ENCODE measurements at places on chromosomes 16 and 17.

DNA sequence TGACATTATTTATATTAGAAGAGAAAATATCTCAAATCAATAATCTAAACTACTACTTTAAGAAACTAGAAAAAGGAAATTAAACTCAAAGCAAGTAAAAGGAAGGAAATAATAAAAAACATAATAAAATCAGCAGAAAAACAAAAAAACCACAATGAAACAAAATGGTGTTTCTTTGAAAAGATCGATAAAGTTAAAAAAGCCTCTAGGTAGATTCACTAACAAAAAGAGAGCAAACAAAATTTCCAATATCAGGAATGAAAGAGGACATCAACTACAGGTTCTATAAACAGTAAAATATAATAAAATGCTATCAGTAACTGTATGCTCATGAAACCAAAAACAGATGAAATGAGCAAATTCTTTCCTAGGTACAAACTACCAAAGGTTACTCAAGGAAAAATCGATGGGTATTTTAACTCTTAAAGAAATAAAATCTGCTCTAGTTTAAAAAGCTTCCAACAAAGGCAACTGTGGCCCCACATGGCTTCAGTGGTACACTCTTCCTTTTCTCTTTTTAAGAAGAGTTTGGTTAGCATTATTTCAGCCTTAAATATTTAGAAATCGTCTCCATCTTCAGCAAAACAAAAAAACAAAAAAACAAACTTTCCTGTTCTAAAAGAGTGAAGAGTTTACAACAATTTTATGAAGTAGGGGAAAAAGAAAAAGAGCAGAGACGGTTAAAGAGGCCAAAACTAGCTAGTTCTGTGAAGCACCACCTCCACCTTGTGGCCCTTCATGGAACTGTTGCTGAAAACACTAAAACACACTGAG, 102.2 kb downstream of the TRIM37 start:
- no peak for DNase-seq

DNA sequence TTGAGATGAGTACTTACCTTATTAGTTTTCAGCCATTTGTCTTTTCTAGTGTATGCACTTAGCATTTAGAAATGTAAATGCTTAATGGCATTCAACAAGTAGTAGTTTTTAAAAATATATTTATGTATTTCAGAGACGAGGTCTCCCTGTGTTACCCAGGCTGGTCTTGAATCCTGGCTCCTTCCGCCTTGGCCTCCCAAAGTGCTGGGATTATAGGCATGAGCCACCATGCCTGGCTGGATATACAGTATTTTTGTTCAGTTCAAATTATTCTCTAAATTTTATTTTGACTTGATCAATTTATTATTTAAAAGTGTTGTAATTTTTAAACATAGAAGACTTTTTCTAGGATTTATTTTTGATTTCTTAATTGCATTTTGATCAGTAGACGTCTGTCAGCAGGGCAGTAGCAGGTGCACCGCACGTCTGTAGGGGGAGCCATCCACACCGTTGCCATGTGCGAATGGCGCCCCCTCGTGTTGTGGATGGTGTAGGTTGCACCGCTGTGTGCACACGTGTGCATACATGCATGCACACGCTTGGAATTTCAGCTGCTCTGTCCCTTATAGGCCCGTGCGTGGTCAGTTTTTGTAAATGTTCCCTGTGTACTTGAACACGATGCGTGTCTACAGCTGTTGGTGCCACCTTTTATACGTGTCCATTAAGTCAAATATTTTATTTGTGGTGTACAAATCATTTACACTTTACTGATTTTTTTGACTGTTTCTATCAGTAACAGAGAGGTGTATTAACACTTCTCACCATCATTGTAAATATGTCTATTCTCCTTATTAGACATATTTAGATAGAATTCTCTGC, 30.6 kb downstream of the RPTOR start:
- DNase-seq = no peak

DNA sequence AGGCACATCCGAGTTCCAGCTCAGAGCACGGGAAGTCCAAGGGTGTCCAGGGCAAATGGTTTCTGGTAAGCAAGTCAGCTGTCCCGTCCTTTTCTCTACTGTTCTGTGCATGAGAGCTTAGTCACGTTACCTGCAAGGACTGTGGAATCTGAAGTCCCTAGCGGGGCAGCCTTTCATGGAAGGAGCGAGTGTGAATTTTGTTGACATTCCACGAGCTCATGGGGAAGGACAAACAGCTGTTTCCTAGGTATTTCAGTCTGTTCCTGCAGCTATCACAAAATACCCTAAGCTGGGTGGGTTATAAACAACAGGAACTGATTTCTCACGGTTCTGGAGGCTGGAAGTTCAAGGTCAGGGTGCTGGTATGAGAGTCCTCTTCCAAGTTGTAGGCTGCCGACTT, 109.2 kb downstream of the SDR42E1 start:
- no peak for DNase-seq

DNA sequence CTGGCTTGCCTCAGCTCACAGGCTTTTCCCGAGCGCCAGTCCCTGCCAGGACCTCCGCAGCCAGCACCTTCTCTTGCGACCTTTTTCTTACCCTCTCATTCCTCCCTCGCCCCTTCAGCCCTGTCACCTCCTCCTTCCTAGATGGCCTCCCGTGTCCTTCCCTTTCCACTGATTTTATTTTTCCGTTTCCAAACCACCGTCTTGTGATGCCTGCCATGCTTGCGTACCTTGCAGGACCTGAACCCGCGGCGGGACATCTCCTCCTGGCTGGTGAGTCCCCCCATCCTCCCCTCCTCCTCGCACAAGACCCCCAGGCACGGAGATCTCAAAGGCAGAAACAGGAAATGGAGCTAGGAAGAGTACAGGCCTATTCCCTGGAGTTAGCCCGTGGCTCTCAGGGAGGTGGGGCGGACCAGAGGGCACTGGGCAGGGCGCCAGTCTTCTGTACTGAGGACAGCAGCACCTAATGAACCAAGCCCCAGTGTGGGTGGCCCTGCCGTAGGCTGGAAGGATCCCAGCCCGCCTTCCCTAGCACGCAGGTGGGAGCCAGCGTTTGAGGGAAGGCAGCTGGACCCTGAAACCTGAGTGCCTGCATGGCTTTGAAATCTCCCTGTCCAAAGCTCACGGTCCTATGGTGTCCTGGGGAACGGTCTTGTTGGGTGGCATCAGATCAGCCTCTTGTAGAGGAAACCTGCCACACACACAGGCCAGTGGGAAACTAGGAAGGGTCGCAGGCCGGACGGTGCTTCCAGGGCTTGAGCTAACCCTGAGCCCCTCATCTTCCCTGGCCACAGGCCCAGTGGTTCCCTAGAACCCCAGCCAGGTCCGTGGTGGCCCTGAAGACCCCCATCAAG, 612 bp downstream of the CISD3 start:
- DNase-seq = no peak

Data from chondrocyte (in vitro differentiated cells).